Esophagus mucosa (tissue), 1 donor: ENCODE measurements at places on chromosomes 13 and 19. TPM values are rescaled to one million over a fixed set of nuclear protein-coding genes. Genes with fewer than 3 reads are reported as not detected.

The FAM98C gene
- total RNA-seq: 20.8 TPM

The GPC6 gene
- 0.96 TPM for total RNA-seq

The PHF11 gene
- 21.7 TPM for total RNA-seq

- no peak for ATAC-seq
Observed at GRCh38 chr13:18951412-18951811, 230.2 kb downstream of the TUBA3C start.

DNA sequence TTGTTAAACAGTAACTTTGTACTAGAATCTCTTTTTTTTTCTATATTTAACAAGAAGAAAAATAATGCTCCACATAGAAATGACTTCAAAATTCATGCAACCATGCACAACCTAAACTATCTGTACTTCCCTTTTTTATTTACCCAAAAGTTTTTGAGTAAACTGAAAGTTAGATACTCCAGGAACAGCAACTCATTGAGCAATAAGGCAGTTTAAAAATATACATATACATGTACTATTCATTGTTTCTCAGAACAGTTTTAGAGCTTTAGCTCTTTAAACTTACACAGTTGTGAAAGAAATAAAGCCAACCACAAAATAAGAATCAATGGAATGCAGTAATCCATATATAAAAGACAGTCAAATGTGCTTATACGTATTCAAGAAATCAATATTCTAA lies 39.2 kb downstream of the MTMR6 start:
- no peak for ATAC-seq

GRCh38 chr19:49890349-49891311 lies 6.1 kb downstream of the IL4I1 start:
- ATAC-seq: peak; percentile 67

DNA sequence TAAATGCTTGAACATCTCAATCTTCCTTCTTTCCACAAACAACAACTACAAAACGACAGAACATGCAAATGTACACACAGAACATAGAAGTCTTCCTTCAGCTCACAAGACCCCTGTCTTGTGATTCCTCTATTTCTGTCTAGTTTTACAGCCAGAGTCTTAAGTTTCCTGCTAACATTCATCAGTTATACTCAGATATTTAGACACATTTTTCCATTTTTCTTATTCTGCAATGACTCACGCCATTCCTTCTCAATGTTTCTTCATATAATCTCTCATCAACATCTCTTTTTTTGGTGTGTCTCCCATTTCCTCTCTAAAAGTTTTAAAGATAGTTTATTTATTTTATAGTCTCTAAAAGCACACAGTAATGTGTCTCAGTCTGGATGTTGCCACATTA lies 1872.9 kb upstream of the PCDH20 start:
- no peak for ATAC-seq

DNA sequence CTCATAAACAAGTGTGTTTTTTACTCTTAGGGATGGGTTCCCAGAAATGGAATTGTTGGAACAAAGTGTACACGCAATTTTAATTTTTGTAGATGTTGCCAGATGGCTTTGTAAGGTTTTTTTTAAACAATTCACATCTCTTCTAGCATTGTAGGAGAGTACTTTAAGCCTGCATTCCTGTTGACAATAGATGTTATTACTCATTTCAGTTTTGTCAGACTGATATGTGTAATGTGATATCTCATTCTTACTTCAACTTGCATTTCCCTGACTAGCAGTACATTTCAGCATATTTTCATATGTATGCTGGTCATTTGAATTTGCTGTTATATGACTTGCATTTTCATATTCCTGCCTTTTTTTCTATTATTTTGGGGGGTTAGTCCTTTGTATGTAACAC lies 186.6 kb upstream of the SLITRK6 start:
- no peak for ATAC-seq
